ENCODE measurements at places on chromosomes 1 and 21.

DNA sequence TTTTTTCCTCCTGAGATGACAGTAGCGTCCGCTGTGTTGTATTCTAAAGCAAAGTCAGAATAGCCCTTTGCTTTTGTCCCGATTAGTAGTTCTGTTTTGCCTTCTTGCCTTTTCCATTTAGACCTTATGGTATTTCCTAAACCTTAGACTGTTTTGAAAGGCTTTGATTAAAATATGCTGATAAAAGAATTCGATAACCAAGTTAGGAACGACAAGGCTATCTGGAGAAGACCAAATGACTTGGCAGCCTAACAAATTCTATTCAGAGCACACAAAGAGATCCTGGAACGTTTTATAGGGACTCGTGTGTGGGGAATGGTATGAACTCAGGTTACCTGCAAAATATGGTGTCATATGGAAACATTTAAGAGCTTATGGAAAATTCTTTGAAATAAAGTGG is 42.9 kb downstream of the NFIA start:
- no peak for DNase-seq

DNA sequence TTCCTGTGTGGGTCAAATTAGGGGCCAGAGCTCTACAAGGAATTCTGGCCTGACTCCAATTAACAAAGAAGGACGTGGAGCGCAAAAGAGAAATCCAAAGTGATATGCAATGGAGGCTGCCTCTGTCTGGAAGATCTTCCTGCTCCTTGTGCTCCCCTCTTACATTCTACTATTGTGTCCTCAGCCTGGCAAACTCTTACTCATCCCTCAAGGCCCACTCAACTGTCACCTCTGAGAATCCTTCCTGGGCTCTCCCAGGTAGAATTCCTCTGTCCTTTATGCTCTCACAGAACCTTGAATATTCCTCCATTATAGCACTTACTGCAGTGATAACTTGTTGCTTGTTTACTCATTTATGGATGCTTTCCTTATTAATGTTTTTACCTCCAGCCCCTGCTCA is 31.4 kb downstream of the KCNC4 start:
- no peak for DNase-seq

DNA sequence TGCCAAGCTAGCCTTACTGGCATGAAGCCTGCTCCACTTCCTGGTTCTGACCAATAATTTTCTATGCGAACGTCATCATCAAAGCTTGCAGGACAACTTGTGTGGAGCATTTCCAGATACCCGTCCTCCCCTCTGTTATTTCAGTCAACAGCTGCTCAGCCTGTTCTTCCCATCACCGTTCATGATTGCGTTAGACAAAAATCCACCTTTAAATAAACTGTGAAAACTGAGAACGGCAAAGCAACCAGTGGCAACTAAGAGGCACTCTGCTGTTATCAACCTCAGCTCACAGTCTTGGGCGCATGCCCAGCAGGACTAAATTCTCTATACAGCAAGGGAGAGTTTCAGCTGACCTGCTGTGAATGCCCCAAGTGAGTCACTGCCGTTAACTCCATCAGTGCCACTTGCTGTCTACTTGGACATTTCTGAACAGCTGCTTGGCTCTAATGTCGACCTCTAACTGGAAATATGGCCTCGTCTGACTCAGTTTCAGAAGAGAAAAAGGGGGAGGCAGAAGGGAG is 207.4 kb upstream of the RUNX1 start:
- peak; percentile 93 for DNase-seq

GRCh38 chr1:151326619-151327222 is 495 bp downstream of the PI4KB start:
- peak; percentile 47 for DNase-seq

DNA sequence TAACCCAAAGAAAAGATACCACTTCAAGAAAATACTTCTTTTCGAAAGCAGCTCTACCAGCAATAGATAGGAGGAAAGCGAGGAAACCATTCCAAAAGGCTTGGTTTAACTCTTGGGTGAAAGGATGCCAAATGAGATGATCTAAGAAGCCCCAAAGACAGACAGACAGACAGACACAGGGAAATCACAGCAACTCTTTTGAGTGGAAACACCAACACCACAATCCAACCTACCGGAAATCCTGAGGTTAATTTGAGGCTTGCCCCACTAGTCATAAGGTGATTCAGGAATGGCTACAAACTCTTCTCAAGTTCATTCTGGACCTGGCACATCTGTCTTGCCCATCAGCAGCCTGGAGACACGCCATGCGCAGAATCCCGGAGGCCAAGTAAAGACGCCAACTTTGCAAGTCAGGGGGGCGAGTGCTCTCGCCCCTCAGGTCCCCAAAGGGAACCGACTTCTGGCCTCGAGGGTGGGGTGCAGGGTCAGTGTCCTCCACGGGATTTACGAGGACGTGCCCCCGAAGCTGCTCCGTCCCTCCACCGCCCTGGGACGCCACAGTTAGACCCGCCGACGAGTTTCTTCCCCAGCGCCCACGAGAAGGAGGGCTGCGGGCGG is 778 bp downstream of the EVI5 start:
- DNase-seq, result peak; percentile 54

- no peak for DNase-seq
Measured at GRCh38 chr1:17148950-17149608, 29.8 kb upstream of the PADI2 start.

DNA sequence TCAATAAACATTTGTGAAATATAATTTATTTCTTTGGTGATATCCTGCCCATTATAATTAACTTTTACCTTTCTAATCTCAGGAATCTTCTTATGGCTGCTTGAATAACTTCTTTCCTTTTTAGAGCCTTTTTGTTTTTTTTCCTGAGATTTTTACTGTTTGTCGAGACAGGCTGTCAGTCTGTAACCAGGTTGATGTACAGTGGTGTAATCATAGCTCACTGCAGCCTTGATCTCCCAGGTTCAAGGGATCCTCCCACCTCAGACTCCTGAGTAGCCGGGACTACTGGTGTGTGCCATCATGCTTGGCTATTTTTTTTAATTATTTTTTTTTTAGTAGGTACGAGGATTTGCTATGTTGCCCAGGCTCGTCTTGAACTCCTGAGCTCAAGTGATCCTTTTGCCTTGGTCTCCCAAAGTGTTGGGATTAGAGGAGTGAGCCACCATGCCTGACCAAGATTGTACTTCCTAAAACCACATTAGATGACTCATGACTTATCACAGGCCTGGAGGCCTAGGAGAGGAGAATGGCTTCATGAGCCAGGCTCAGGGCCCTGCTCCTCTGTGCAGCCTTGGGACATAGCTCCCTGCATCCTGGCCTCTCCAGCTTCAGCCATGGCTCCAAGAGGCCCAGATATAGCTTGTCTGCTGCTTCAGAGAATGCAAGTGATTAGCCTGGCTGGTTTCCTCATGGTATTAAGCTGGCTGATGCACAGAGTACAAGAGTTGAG is 48.6 kb downstream of the CTH start:
- DNase-seq, result peak; percentile 19

GRCh38 chr1:101435831-101436511 is 199.2 kb downstream of the S1PR1 start:
- no peak for DNase-seq

GRCh38 chr1:241638909-241639622 is 1.1 kb downstream of the CHML start:
- peak; percentile 49 for DNase-seq

DNA sequence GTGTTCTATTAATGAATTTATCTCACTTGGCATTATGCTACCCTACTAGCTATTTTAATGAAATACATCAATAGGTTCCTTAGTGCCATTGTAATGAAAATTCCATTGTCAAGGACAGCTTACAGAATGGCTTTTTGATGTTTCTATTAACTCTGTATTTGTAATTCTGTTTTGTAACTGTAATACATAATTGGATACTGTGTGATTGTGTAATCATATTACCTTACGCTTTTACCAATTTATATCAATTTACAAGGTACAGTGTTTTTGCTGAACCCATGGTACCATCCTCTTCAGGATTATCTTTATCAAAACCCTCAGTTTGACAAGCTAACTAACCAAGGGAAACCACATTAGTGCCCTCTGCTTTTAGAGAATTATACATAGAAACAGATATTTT is 277.9 kb downstream of the LRRC7 start:
- no peak for DNase-seq

DNA sequence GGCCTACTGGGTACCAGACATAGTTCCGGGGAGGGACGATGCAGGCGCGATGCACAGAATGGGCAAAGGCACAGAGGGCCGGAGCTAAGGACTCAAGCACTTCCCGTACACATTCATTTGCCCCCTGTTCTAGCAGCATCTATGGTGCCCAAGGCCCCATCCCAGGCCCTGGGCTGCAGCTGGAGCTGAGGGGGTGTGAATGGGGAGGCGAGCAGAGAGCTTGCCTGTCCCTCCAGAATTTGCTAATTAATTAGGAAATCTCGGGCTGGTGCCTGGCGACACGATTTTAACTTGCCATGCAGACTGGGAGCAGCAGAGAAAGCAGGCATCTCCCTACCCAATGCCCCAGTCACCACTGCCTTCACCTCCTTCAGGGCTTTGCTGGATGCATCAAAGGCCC is 35.9 kb downstream of the EPHA2 start:
- no peak for DNase-seq

DNA sequence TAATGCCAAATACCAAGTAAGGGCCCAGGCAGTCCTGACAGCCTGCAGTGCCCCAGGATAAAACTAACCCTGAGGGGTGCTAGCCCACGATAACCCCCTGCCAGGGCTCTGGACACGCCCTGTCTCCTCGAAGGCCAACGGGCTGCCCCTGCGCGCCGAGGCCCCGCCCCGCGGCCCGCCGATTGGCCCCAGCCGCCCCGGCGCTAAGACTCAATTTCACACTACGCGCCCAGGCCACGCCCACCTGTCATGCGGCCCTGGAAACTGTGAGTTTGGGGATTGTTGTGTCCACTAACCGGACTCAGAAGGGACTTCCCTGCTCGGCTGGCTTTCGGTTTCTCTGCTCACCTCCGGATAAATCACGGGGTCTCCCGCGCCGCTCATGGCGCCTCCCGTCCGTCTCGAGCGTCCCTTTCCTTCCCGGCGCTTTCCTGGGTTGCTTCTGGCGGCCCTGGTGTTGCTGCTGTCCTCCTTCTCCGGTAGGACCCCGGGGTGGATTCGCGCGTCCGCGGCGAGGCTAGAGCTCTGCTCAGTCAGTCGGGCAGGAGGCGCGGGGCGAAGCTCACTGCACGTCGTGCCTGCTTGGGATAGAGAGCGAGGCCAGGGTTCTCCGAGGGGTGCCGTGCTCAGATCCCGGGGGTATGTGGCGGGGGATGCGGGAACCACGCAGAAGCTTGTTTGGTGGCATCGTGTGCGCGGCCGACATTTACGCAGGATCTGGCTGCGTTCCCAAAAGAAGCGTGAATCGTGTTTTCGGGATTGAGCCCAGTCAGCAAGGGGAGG is at the start of gene CR1L:
Gene CR1L, plus strand, starts transcription at position 282 of the 783 bp plus-strand sequence. Its CDS starts 101 bp downstream, at position 383.
- peak; percentile 43 for DNase-seq

GRCh38 chr1:50271337-50271736 is 151.9 kb downstream of the DMRTA2 start:
- DNase-seq, result no peak

DNA sequence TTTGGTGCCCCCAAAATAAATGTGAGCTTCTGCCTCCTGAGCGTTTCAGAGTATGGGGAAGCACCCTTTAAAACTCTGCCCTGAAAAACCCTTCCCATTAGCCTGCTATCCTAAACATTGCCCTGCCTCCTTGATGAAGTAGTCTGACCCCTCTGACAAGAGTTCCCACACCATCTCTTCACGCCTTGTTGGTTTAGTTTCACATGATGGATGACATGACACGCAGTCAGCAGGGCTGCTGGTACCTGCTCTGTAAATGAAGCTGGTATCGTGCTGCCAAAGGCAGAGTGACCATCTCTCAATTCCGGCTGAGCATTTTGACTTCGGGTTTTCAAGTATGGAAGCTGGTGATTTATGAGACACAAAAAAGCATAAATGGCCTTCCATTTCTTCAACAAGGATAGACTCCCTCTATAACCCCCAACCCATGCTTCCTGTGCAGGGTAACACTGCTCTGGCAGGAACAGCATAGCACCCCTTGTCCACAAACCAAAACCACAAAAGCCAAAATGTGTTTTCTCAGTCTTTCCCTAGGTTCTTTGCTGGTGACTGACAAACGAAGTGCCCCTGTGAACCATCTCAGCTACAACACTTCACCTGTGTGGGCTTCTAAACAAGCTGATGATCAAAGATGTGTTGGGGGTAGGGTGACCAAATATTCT is 444.6 kb downstream of the NUF2 start:
- DNase-seq, result no peak

- DNase-seq, result no peak
Measured at GRCh38 chr1:167367705-167368104, 147.0 kb downstream of the POU2F1 start.

GRCh38 chr1:244995602-244996400 is 131.5 kb upstream of the HNRNPU start:
- DNase-seq, result no peak

DNA sequence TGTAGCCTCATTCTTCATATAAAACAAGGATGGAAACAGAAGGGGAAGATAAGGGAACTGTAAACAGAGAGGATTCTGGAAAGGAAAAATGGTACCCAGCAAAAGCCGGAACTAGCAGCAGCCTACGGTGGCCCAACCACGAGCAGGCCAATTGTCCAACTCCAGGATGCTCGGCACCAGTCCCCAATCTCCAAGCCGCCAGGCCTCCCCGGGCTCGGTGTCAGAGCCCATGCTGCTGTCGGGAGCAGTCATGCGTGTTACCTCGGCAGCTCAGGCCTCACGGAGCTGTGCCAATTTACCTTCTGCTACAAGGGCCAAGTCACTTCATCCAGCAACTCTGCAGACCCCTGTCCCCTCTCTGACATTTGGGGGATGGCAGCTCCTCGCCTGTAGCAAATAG is 130.8 kb downstream of the ZBTB18 start:
- DNase-seq, result no peak

- no peak for DNase-seq
Measured at GRCh38 chr1:114901814-114902213, 47.2 kb downstream of the SYCP1 start.

DNA sequence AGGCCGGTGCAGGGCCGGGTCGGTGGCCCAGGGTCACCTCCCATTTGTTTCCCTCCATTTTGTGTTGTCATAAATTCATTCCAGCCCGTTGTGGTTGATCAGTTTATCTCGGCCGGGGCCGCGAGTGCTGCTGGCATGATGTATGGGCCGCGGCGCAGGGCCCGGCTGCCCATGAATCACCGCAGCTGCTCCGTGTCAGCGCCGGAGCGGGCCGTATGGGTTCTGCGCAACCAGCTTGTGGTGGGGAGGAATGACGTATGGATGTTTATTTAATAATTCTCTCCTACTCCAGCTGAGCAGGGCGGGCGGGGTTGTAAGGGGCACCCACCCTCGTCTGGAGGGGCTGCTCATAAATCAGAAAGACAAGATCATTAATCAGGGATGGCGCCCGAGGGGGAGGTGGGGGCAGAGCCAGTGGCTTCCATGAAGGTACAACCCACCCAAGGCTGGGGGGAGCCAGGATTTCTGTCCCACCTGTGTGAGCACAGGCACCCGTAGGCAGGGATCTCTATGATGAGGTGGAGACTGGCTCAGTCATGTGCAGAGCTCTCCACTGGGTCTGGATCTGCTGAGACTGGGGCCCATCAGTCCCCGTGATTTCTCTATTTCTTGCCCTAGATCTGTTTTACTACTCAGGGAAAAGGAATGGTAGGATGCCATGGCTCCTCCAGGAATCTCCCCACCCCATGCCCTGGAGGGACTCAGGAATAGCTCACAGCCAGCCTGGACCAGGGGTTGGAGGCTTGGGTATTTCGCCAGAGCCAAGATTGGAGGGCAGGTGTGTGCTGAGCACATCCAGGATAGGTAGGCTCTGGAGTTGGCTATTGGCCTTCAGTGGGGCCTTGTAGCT is 27.8 kb downstream of the TMEM53 start:
- no peak for DNase-seq

Data from ACHN (cell line).